ENCODE measurements at places on chromosomes 12 and 14.

GRCh38 chr14:31326111-31326510, 94.2 kb downstream of the HEATR5A start:
- DNase-seq, result no peak

- DNase-seq, result no peak
Measured at GRCh38 chr12:112176321-112177010, 51.1 kb downstream of the TRAFD1 start.

GRCh38 chr14:77181603-77182437, at the start of gene TMEM63C:
TSS of gene TMEM63C (plus strand) at chr14:77181798. CDS start at chr14:77218814, 37,016 bp downstream.
- no peak for DNase-seq

DNA sequence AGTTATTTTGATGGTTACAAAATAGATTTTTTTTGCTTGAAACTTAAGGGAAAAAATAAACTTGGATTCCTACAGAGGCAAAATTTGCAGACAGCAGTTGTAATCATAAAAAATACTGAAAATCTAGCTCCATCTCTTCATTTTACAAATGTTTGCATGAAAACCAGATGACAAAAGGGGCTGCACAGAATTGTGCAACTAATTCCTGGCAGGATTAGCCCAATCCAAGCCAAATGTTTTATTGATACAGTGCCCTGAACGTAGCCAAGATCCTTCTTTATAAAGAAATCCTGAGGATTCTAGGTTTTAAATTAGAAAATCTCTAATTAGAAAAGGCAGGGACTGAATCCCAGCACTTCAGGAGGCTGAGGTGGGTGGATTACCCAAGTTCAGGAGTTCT, 356.4 kb upstream of the SEL1L start:
- DNase-seq, result no peak

- DNase-seq, result no peak
Measured at GRCh38 chr14:86505808-86506207, 975.9 kb downstream of the FLRT2 start.

GRCh38 chr14:70808416-70809224, 693 bp downstream of the MAP3K9 start:
- DNase-seq, result no peak

DNA sequence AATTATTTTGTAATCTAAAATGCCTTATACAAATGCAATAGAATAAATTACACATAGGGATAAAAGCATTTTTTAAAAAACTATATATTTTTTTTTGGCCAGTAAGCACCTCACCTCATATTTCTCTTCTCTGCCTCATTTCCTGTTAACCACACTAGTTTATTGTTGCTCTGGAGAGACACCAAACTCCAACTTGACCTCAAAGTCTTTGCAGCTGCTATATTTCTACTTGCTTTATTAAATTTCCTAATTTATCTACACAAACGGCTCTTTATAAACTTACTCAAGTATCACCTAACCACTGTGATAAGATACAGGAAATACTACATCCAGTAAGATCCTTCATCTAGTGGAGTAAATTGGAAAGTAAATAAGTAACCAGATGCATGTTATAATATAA, 622.3 kb downstream of the C12orf50 start:
- DNase-seq, result no peak

DNA sequence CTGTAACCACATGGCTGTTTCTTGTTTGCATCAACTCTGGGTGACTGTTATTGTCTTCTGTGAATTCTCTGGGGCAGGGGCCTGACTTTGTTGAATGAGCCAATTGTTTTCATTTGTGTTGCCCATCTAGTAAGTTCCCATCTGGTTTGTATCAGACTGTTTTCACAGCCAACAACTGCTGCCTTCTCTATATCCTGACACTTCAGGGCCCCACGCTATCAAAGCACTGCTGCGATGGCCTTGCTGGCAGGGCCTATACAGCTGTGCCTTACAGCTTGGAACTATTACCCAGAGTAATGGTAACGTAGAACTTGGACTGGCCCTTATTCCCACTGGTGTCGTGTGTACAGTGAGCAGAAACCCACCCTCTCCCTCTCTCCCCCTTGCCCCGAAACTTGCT, 104.3 kb upstream of the DACT1 start:
- no peak for DNase-seq

- no peak for DNase-seq
Measured at GRCh38 chr14:66268802-66269334, 217.3 kb upstream of the CCDC196 start.

GRCh38 chr12:116492703-116493324, 66.4 kb upstream of the MAP1LC3B2 start:
- DNase-seq, result peak; percentile 83

DNA sequence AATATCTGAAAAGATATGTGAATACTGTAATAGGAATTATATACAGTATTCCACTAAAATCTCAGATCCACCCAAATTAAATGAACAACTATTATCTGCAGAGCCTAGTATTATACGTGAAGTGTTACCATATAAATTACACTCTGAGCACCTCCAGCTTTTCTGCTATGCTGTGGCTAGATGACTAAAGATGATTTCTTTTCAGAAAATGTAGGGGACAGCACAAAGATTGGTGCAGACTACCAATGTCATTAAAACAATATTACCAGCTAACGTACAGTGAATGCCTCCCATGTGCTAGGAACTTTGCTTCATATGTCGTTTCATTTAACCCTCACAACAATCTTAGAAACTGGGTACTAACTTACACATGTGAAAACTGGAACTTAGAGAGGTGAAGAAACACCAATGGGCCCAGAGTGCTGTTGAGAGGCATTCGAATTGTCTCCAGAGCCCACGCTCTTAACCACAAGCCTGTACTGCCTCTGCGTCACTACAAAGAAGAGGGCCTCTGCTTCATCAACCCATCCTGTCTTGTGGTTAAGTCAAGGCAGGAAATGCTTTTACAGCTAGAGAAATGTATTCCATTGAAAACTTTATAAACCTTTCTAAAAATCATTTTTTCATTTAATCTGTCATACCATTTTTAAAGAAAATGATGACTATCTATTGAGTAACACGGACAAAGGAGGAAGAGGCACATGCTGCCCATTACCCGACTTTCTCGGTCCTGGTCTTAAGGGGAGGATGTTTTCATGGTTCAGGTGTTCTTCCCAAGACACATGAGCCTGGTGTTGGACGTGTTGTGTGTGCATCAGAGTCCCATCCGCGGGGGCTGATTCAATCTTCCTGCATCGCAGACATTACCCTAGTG, 1.3 kb downstream of the GPR65 start:
- no peak for DNase-seq

GRCh38 chr12:126681676-126682075, 1585.3 kb upstream of the TMEM132C start:
- DNase-seq, result no peak

DNA sequence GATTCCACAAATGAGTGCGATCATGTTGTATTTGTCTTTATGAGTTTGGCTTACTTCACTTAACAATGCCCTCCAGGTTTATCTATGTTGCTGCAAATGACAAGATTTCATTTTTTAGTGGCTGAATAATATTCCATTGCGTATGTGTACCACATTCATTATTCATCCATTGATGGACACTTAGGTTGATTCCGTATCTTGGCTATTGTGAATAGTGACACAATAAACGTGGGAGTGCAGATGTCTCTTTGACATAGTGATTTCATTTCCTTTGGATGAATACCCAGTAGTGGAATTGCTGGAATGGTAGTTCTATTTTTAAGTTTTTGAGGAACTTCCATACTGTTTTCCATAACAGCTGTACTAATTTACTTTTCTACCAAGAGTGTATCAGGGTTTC, 23.5 kb downstream of the AKAP6 start:
- peak; percentile 34 for DNase-seq

- DNase-seq, result no peak
Measured at GRCh38 chr14:24838945-24839616, 205.1 kb upstream of the GZMB start.

Measured in HFFc6 (cell line).